ENCODE measurements at places on chromosomes 5 and 9. TPM values are rescaled to one million over a fixed set of nuclear protein-coding genes. Genes with fewer than 3 reads are reported as not detected.

The DUSP1 gene
- 11.3 TPM for total RNA-seq

DNA sequence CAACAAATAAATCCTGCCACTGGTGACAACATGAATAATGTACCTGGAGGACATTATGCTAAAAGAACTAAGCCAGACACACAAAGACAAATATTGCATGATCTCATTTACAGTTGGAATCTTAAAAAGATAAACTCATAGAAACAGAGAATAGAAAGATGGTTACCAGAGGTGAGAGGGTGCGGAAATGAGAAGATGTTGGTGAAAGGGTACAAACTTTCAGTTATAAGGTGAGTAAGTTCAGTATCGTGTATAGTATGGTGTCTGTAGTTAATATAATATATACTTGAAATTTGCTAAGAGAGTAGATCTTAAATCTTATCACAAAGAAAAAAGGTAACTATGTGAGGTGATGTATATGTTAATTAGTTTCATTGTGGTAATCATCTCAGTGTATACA, 63.3 kb downstream of the PRRC1 start:
- no peaks in the 10 kb centered on the region for H3K36me3 ChIP-seq
- H3K4me1 ChIP-seq = no peaks in the 10 kb centered on the region
- no peak for DNase-seq
- H3K27me3 ChIP-seq = no peaks in the 10 kb centered on the region
- no peak overlapping the region for H3K4me3 ChIP-seq
- no peak overlapping the region for H3K27ac ChIP-seq

GRCh38 chr9:35937227-35937626, 20.7 kb downstream of the OR2S2 start:
- no peak overlapping the region for H3K4me3 ChIP-seq
- H3K4me1 ChIP-seq = no peaks in the 10 kb centered on the region
- no peaks in the 10 kb centered on the region for H3K36me3 ChIP-seq
- DNase-seq = no peak

DNA sequence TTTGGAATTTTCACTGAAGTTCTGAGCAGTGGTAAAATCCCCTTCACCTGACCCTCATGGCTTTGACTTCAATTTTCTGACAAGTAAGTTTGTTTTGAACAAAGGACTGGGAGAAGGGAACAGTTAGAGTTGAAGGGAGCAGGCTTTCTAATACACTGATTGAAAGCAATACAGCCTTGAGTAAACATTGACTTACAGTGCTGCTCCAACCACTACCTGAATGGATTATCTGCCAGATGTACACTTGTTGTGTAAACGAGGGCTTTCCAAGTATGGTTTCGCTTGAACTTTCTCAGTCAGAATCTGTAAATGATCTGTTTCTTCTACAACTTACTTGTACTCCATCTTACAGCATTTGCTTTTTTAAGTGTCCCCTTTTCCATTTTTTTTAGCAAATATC, 1414.9 kb upstream of the NUDT12 start:
- H3K4me1 ChIP-seq = 0 out of 2 replicates have a peak, but pooled peaks cover 2% of the 10 kb centered on the region
- H3K27ac ChIP-seq = no peak overlapping the region
- no peaks in the 10 kb centered on the region for H3K36me3 ChIP-seq
- no peak for DNase-seq
- no peak overlapping the region for H3K4me3 ChIP-seq

DNA sequence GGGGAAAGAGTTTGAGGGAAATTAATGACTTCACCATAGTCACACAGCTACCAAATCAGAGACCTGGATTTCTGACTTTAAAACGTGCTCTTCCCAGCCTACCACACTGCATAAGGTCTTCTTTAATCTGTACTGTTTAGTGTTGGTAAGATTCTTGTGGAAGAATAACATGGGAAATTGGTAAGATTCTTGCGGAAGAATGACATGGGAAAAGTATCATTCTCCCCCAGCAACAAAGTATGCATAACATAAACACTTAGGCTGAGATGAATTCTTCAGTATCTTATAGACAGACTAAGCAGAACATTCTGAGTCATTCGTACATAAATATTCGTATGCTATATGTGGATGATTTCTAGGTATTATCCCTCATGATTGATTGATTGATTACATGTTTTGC, 170.4 kb downstream of the FOCAD start:
- H3K36me3 ChIP-seq = peaks cover 5% of the 10 kb centered on the region
- H3K27me3 ChIP-seq = no peaks in the 10 kb centered on the region
- no peaks in the 10 kb centered on the region for H3K4me1 ChIP-seq
- H3K27ac ChIP-seq = no peak overlapping the region
- no peak for DNase-seq
- no peak overlapping the region for H3K4me3 ChIP-seq

GRCh38 chr5:165057145-165057544, 1551.7 kb downstream of the MAT2B start:
- no peak overlapping the region for H3K27ac ChIP-seq
- H3K4me3 ChIP-seq = no peak overlapping the region
- H3K36me3 ChIP-seq = no peaks in the 10 kb centered on the region
- H3K27me3 ChIP-seq = no peaks in the 10 kb centered on the region
- no peak for DNase-seq

DNA sequence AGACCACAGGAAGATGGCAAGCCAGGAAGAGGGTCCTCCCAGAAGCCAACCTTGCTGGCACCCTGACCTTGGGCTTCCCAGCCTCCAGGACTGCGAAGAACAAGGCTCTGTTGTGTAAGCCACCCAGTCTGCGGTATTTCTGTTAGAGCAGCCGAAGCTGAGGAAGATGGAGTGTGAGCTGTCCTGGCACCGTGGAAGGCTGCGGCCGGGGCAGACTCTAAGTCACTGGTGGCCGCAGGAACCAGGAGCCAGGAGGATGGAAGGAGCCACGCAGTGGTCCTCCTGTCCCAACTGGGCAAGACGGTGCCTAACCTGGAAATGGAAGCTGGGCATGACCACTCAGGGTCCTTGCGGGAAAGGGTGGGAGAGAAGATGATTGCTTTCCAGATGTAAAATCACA, 89.1 kb downstream of the ZNF354C start:
- H3K27ac ChIP-seq = no peak overlapping the region
- H3K27me3 ChIP-seq = no peaks in the 10 kb centered on the region
- DNase-seq = no peak
- H3K4me1 ChIP-seq = no peaks in the 10 kb centered on the region
- H3K36me3 ChIP-seq = no peaks in the 10 kb centered on the region

DNA sequence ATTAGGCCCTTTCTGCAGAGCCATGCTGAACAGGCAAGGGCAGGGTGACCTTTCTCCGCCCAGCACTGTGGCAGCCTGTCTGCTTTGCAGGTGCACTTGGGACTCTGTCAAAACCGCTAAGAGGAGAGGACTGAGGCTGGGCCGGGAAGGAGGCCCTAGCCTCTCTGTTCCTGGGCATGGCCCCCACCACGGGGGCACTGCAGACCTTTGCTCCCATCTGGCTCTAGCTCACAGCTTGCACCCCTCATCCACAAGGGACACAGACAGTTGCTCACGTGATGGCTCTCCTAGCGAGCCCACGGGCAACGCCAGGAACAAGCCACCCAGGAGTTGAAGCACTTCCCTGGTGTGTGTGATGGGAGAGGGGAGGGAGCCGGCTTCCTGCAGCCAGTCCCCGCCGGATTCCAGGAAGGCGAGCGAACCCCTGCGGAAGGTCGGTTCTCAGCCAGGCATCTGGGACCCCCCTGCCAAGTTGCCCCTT, 43.0 kb upstream of the FCN1 start:
- no peaks in the 10 kb centered on the region for H3K36me3 ChIP-seq
- no peak overlapping the region for H3K4me3 ChIP-seq
- H3K4me1 ChIP-seq = no peaks in the 10 kb centered on the region

DNA sequence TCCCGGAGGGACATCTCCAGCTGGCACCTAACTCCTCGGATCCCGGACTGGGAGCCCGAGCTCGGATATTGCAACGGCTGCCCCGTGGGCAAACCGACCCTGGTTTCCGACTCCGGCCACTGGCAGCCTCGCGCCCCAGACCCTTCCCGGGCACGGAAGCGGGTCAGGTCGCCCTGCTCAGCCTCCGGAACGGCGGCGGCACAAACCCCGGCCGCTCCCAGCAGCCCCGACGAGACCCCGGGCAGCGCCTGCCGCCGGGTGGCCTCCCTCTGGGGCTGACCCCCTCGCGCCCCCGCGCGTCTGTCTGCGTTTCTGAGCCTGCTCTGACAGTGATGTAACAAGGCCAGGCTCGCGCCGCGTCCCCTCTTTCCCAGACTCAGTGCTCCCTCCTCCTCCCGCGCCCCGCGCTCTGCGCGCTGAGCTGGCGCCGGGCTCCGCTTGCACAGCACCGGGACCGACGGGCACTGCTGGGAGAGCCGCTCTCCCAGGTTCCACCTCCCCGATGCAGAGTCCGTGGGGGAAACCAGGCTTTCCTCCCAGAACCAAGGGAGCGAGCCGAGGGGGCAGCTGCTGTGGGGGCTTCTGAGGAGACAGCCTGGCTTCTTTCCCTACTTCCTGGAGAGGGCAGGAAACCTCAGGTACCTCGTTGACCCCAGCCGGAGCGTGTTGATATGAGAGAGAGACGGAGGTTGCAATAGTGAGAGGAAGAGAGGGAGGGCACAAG, at the start of gene TMEM215:
Gene TMEM215, plus strand, starts transcription at position 373 of the 724 bp plus-strand sequence. CDS start 644 bp downstream, outside the sequence.
- DNase-seq = peak; percentile 78
- peak within 1 kb of the TSS; percentile 79 for H3K4me3 ChIP-seq
- no peak within 1 kb of the TSS for H3K27ac ChIP-seq

All from H9 (cell line).